Calu3 (cell line): ENCODE measurements at places on chromosomes 1 and 21. TPM values are rescaled to one million over a fixed set of nuclear protein-coding genes. Genes with fewer than 3 reads are reported as not detected.

DNA sequence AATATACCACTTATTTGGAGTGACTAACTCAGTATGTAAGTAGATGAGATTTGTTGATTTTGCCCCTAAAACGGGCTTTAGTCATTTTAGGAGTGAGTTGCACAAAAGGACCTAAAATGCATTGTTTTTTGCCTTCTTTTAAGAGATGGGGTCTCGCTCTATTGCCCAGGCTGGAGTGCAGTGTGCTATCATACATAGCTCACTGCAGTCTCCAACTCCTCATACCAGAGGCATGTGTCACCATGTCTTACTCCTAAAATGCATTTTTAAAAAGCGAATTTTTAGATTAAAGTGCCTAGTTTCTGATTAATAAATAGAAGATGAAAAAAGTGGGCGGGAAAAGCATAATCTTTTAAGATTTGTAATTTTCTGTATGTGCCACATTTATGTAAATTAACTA is 11.5 kb upstream of the NEXN start:
- no peaks in the 10 kb centered on the region for H3K27me3 ChIP-seq
- H3K36me3 ChIP-seq: no peaks in the 10 kb centered on the region
- DNase-seq: no peak
- no peak overlapping the region for H3K4me3 ChIP-seq
- no peak overlapping the region for H3K27ac ChIP-seq
- no peaks in the 10 kb centered on the region for H3K4me1 ChIP-seq

DNA sequence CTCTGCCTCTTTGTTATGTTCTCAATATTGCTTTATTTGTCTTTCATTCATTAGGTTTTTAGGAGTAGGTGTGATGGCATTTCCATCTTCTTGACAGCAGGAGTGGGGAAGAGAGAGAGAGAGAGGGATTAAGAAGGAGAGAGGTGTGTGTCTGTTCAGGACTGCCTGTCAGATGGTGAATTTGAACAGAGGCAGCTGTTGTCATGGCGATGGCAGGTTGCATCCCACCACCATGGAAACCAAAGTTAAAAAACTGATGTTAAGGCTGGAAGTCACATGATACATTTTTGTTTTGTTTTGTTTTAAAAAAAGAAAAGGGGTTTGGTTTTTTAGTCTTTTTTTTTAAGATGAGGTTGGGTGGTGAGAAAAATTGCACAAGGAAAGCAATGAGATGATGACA is 18.3 kb downstream of the CACNA1E start:
- no peak overlapping the region for H3K4me3 ChIP-seq
- no peaks in the 10 kb centered on the region for H3K4me1 ChIP-seq
- H3K27ac ChIP-seq: no peak overlapping the region
- no peaks in the 10 kb centered on the region for H3K36me3 ChIP-seq

AVPR1B gene
- total RNA-seq: not detected in 2 replicates

RNU1-4 gene
- 1,678 and 1,905 TPM in 2 replicates for total RNA-seq

LCE3E gene
- total RNA-seq: not detected in 2 replicates

DNA sequence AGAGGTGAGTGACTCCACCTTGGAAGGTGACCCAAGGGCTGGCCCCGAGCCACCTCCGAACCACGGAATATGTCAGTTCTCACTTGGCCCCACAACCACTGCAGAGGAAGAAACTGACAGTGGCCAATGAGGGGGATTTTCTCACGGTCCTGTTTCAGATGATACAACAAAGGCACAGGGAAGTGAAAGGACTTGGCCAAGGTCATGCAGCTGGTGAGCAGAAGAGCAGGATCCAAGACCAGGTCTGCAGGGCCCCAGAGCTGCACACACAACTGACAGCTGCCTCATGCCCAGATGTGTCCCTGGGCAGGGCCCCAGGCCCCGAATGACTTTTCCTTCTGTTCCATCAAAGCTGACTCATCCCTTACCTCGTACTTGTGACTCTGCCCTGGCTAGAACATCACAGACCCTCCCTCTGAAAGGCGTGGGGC is 25.8 kb upstream of the EVA1B start:
- no peak overlapping the region for H3K4me3 ChIP-seq
- DNase-seq: no peak
- peaks cover 78% of the 10 kb centered on the region for H3K36me3 ChIP-seq
- H3K4me1 ChIP-seq: peaks cover 30% of the 10 kb centered on the region

- no peak for DNase-seq
- H3K36me3 ChIP-seq: no peaks in the 10 kb centered on the region
- H3K27me3 ChIP-seq: no peaks in the 10 kb centered on the region
- no peak overlapping the region for H3K27ac ChIP-seq
- H3K4me1 ChIP-seq: no peaks in the 10 kb centered on the region
Observed at GRCh38 chr1:115204513-115204912, 115.2 kb upstream of the TSPAN2 start.

GRCh38 chr1:236524895-236525184 is 1.1 kb downstream of the LGALS8 start:
- no peak for DNase-seq
- peak overlapping the region; percentile 92 for H3K27ac ChIP-seq
- peaks cover 24% of the 10 kb centered on the region for H3K36me3 ChIP-seq
- H3K27me3 ChIP-seq: no peaks in the 10 kb centered on the region
- H3K4me3 ChIP-seq: peak overlapping the region; percentile 93

A3GALT2 gene
- total RNA-seq: 0.61 TPM in 1 of 2 replicates, not detected in the other

PERM1 gene
- total RNA-seq: not detected in 2 replicates

MMP23B gene
- 1.6 and 1.9 TPM in 2 replicates for total RNA-seq

DYNLT5 gene
- total RNA-seq: not detected in 2 replicates

- H3K4me1 ChIP-seq: peaks cover 14% of the 10 kb centered on the region
- H3K27me3 ChIP-seq: peaks cover 85% of the 10 kb centered on the region
- peak within 1 kb of the TSS; percentile 91 for H3K27ac ChIP-seq
Observed at GRCh38 chr1:213987927-213988506, at the start of gene PROX1. TSS of gene PROX1 (plus strand) at chr1:213987973. CDS start at chr1:213996536, 8,563 bp downstream.

DNA sequence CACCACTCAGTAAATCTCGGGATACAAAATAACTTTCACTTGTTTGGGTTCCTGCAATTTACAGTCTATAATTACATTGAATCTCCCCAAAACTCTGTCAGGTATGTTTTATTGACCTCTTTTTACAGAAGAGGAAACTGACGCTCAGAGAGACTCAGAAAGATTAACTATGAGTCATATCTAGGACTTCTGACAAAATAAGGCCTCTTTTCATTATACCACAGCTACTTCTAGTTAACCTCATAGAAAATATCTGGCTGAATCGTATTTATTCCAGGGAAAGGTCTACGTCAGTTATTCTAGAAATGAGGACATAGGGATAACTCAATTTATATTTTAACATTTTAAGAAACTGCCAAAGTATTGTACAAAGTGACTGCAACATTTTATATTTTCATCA is 211.1 kb upstream of the FAM78B start:
- no peaks in the 10 kb centered on the region for H3K4me1 ChIP-seq
- H3K27me3 ChIP-seq: peaks cover 23% of the 10 kb centered on the region
- no peak overlapping the region for H3K27ac ChIP-seq
- no peak for DNase-seq
- no peak overlapping the region for H3K4me3 ChIP-seq

DNA sequence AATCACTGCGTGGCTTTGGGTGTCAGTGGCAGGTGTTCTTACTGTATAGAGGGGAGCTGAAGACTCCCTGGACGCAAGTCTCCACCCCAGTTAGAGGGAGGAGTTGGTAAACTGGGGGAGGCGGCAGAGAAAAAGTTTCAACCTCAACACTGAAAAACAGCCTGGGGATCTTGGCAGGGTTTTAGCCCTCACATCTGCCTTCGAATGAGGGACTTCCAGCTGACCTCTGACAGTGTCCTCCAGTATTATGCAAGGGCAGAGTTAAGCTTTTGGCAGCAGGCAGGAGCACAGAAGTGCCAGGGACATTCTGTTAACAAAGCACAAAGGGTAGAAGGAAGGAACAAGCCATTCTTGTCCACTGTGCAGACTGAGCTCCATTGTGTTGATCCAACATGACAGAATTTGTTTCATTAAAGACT is 41.2 kb upstream of the RAB4A start:
- no peaks in the 10 kb centered on the region for H3K27me3 ChIP-seq
- H3K4me3 ChIP-seq: peak overlapping the region; percentile 52
- peak overlapping the region; percentile 79 for H3K27ac ChIP-seq

PRAMEF18 gene
- not detected in 2 replicates for total RNA-seq

- no peaks in the 10 kb centered on the region for H3K27me3 ChIP-seq
- H3K36me3 ChIP-seq: peaks cover 23% of the 10 kb centered on the region
- H3K4me3 ChIP-seq: no peak overlapping the region
- no peak overlapping the region for H3K27ac ChIP-seq
Observed at GRCh38 chr1:28286111-28286510, 26.8 kb downstream of the SESN2 start.

FMO5 gene
- total RNA-seq: 0.61 and 1.0 TPM in 2 replicates

GRCh38 chr1:192489748-192490147 is 85.8 kb upstream of the RGS1 start:
- no peaks in the 10 kb centered on the region for H3K36me3 ChIP-seq
- peaks cover 20% of the 10 kb centered on the region for H3K4me1 ChIP-seq
- no peaks in the 10 kb centered on the region for H3K27me3 ChIP-seq
- peak; percentile 64 for DNase-seq
- H3K27ac ChIP-seq: peak overlapping the region; percentile 82

DNA sequence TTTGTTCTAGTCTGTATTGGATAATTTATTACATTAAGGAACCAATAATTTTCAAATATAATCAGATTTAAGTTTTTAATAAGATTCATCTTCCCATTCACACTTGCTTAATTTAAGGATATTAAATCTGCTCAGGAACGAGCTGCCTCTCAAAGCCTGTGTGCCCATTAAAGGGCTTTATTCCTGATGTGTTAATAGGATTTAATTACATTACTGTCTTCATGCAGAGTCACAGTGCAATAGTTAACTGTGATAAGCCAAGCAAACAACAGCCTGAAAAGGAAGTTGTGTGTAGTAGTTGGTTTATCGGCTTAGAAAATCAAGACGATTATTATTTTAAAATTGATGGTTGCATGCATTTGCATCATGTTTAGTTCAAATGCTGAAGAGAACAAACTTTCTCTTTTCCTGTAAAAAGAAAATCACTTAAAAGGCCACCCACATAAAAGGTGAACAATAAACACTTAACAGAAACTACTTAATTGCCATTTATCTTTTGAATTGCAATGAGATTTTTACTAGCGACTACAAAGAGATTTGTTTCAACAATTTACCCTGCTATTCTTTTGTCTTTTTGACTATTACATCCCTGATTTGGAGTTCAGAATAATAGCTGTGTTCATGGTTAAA is 174.6 kb downstream of the RWDD3 start:
- no peaks in the 10 kb centered on the region for H3K4me1 ChIP-seq
- H3K36me3 ChIP-seq: no peaks in the 10 kb centered on the region
- DNase-seq: no peak
- H3K27me3 ChIP-seq: no peaks in the 10 kb centered on the region
- H3K4me3 ChIP-seq: no peak overlapping the region

LDLRAD2 gene
- 0.12 TPM in 1 of 2 replicates, not detected in the other for total RNA-seq

DNA sequence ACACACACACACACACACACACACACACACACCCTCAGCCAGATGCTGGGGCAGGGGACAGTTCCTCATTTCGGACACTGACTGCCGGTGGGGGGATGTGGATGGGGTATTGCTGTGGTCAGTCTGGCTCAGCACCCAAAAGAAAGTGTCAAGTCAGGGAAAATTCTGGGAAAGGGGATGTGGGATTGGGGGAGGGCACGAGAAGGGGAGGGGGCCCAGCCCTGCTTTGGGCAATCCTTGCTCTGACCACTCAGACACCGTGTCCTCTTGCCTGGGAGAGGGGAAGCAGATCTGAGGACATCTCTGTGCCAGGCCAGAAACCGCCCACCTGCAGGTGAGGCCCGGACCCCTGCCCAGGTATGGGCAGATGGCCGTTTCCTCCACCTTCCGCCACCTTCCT is at the start of gene C1QC:
Gene C1QC, plus strand, starts transcription at position 253 of the 400 bp plus-strand sequence. CDS start 391 bp downstream, outside the sequence.
- H3K4me3 ChIP-seq: no peak within 1 kb of the TSS
- no peaks in the 10 kb centered on the region for H3K36me3 ChIP-seq
- H3K27ac ChIP-seq: no peak within 1 kb of the TSS
- peaks cover 22% of the 10 kb centered on the region for H3K27me3 ChIP-seq
- no peak for DNase-seq
- H3K4me1 ChIP-seq: no peaks in the 10 kb centered on the region

NCMAP gene
- 63.9 and 78.8 TPM in 2 replicates for total RNA-seq

SPRR3 gene
- 6.2 and 26.7 TPM in 2 replicates for total RNA-seq

- H3K4me3 ChIP-seq: no peak overlapping the region
- no peak overlapping the region for H3K27ac ChIP-seq
- DNase-seq: no peak
- H3K4me1 ChIP-seq: peaks cover 9% of the 10 kb centered on the region
Observed at GRCh38 chr1:10232163-10232562, 21.8 kb downstream of the KIF1B start.

DNA sequence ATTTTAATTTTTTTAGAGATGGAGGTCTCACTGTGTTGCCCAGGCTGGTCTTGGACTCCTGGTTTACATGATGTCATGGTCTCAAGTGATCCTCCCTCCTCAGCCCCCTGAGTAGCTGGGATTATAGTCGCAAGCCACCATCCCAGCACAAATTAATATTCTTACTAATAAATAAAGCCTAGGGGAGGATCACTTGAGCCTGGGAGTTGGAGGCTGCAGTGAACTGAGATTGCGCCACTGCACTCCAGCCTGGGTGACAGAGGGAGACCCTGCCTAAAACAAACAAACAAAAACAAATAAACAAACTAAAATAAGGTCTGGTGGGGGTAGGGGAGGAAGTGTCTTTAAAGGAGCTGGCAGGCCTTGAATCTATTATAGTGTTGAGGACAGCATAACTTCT is 8.7 kb upstream of the GADD45A start:
- no peak overlapping the region for H3K4me3 ChIP-seq
- H3K4me1 ChIP-seq: no peaks in the 10 kb centered on the region
- no peak overlapping the region for H3K27ac ChIP-seq
- no peaks in the 10 kb centered on the region for H3K36me3 ChIP-seq

GRCh38 chr1:23480187-23481025 is 3.6 kb downstream of the ASAP3 start:
- peaks cover 16% of the 10 kb centered on the region for H3K4me1 ChIP-seq
- no peak for DNase-seq
- peaks cover 13% of the 10 kb centered on the region for H3K27me3 ChIP-seq
- H3K36me3 ChIP-seq: peaks cover 19% of the 10 kb centered on the region

KCNE2 gene
- total RNA-seq: not detected in 2 replicates

HLCS gene
- total RNA-seq: 18.4 and 19.0 TPM in 2 replicates

NSUN4 gene
- total RNA-seq: 38.7 and 42.5 TPM in 2 replicates

DNA sequence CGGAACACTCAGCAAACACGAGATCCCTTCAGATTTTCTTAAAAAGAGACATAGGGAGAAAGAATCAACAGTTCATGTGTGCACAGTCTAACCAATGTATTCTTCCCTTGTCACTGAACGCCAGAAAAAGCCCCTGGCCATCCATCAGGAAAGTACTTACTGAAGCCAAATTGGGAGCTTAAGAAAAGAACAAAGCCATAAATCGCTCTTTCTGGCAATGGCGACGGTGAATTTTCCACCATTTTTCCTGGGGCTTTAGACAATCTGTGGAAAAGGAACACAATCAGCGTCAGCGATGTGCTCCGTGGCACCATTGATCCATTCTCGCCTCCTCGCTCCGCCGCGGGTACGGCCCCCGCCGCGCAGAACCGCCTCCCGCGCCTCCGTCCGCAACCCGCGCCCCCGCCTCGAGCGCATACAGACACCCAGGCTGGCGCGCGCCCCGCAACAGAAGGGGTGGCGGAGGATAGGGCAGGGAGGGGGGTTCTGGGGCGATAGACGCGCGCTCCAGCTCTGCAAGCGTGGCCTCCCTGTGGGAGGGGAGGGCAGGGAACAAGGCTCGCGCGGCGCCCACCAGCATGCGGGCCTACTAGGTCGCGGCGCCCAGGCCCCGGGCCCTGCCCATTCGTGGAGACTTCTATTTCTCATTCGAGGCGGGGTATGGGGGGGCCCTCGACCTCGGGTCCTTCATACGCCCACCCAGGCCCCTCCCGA is 440 bp downstream of the PIGP start:
- peaks cover 19% of the 10 kb centered on the region for H3K4me1 ChIP-seq
- H3K27ac ChIP-seq: peak overlapping the region; percentile 82
- peak; percentile 65 for DNase-seq
- peak overlapping the region; percentile 96 for H3K4me3 ChIP-seq
- peaks cover 34% of the 10 kb centered on the region for H3K36me3 ChIP-seq

GRCh38 chr21:41437729-41438128 is 11.7 kb downstream of the MX1 start:
- no peaks in the 10 kb centered on the region for H3K4me1 ChIP-seq
- no peak for DNase-seq
- H3K4me3 ChIP-seq: no peak overlapping the region
- H3K27ac ChIP-seq: no peak overlapping the region

PLPPR5 gene
- total RNA-seq: not detected in 2 replicates
